ENCODE measurements at places on chromosomes 3 and 15.

GRCh38 chr3:169255511-169255910 lies 408.0 kb downstream of the MECOM start:
- no peak for DNase-seq

- DNase-seq: peak; percentile 32
These were observed 656 bp downstream of the CD47 start for GRCh38 chr3:108090049-108090700.

- DNase-seq: no peak
These were observed 60.7 kb downstream of the CFAP20DC start for GRCh38 chr3:58989163-58989562.

- no peak for DNase-seq
These were observed 53.6 kb downstream of the SUMF1 start for GRCh38 chr3:4413467-4413866.

DNA sequence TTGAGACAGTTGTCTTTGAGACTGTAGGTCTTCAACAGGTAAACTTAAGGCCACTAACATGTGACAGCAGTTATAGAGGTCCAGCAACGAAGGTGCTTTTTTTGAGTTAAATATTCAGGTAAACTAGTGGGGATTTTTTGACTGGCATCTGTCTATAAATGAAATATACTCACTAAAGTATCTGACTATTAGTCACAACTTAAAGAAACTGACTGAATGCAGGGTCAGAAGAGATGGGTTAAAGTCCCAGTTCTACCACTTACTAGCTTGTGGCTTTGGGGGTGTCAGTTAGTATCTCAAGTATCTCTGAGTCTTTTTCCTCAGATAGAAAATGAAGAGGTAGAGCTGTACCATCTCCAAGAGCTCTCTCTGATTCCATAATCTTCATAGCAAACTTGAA lies 18.0 kb downstream of the MIX23 start:
- no peak for DNase-seq

DNA sequence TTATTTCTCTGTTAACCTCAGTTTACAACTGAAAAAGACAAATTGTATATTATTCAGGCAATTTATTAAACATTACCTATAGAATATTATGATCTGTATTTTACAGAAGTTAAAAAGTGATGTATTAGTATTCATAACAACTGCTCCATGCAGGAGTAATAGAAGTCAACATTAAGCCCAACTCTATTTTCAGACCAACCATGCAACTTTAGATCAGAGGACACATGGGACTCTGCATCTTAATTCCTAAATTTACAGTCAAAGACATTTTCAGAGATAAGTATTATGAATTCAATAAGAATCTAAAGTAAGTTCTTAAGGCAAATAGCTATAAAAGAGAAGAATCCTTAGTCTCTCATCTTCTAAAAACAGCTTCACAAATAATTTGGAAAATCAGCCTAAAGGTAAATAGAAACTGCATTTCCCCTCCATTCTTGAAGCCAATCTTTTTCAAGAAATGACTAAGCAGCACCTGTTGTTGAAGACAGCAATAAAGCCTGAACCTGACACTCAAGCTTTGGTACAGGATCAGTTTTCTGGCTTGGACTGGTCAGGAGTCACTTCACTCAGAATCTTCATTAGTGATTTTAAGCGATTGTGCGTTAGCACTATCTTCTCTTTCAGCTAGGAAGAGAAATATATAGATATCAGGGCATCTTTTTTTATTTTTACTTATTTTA lies 23.0 kb downstream of the OIP5 start:
- no peak for DNase-seq

DNA sequence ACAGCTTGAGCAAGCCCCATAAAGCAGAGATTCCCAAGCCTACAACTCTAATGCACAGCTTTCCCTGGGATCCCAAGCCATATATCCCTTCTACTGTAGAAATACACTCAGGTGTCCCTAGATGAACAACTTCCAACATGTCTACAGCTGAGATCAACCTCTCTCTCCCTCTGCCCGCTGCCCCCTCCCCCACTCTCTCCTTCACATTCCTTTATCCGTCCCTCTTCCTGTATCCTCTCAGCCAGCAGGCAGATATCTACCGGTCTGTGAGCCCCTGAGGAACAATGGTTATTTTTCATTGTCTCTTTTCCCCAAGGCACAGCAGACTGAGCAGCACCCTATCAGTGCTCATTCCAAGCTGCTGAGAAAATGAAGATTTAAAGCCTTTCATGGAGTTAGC lies 138.6 kb downstream of the SUCLG2 start:
- DNase-seq: no peak

GRCh38 chr3:89699771-89700170 lies 592.4 kb downstream of the EPHA3 start:
- DNase-seq: no peak

GRCh38 chr3:58230876-58231552 lies 6.6 kb upstream of the ABHD6 start:
- no peak for DNase-seq

GRCh38 chr3:49671291-49672288 lies 2.6 kb upstream of the APEH start:
- DNase-seq: no peak

GRCh38 chr3:154510780-154511179 lies 80.8 kb upstream of the GPR149 start:
- no peak for DNase-seq

DNA sequence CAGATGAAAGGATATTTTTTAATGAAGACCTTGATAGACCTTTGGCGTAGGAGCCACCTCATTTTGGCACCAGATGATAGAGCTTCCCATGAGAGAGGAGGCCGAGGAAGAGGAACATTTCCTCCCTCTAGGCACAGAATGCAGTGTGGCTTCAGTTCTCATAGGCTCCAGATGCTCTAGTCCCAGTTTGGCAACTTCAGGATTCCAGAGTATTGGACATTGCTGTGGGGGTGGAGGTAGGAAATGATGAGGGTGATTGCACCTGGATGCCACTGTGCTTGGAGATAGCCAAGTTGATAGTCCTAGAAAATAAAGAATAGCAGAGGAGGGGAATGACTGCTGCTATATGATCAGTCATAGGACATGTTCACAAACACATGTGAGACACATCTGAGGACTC lies 58.3 kb upstream of the KY start:
- DNase-seq: no peak

- no peak for DNase-seq
These were observed 581.2 kb downstream of the PYDC2 start for GRCh38 chr3:192042116-192042515.

DNA sequence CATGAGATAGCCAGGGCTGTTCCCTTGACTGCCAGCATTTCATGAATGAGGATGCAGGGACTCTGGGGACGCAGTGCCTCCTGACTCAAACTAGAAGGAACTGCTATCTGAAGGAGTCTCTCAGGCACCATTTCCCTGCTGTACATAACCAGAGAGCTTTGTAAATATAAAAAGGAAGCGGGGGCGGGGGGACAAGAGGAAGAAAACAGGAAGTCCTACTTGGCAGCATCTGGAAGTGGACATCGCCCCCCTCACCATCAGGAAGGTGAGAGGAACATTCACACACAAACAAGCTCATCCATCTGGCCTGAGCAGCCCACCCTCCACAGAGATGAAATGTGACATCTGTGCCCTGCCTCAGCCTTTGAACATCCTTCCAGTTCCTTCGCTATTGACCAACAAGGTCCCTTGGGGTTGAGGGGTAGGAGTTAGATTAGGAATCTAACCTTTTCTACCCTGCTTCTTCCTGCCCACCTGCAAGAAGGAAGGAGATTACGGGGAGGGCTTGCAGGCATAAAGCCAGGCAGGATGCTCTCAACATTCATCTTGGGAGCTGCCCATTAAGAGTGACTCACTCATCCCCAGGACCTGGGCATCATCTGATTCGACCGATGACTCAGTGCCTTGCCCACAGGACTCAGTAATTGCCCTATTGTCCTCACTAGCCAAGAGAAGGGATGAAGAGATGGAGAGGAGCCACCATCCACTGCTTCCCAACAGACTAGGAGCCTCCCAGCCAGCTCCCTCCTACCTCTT lies 31.9 kb downstream of the SH3BP5 start:
- DNase-seq: peak; percentile 50

DNA sequence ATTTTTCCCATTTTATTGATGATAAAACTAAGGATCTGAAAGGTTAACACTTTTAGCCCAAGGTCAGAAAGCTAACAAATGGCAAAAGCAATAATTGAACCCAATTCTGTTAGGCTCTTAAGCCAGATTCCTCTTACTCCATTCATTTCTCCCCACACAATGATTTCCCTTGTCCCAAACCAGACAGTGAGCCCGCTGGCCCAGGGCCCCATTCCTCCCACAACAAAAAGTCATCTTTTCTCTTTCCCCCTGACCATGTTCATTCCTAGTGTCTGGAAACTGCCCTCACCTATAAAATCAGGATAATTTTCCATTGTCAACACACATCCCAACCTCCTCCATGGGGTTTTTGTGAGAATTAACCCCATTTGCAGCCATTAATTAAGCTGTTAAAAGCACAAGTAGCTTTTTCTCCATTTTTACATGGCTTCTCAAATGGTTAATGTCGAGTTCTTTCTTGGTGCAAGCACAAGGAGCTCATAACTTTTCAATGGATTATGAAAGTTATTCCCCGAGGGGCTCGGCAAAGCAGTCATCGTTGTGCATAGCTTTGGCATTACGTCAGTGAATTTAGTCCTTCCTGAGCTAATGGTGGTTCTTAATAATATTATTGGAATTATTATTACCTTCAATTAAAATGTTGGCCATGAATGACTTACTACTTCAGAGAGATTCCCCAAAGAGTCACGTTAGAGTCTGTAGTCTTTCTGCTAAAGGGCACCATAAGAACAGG lies 151.0 kb upstream of the WNT5A start:
- no peak for DNase-seq

DNA sequence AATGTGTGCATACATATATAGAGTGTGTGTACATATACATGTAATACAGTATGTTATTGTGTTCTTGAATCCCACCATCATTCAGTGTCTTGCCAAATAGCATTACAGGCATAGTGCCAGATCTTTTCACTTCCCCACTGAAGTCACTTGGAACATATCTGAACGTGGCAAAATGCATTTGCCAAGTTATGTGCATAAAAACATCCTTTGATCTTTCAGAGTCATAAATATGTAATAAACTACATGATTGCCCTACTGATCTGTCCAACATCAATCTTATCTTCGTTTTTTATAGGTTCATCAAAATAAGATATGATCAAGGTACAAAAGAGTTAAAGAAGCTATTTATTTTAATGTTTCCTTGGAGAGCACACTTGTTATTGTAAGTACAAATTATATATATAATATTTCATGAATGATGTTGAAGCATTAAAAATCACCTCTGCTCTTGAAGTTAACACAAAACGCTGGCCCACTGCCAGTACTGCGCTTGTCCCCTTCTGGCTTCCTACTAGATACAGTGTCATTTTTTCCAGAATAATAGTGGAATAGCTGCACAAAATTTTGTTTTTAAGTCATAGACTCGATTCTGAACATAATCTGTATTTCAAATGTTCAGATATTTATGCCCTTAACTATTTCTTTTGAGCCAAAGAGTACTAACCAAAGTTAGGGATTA lies 549.5 kb upstream of the ARRDC4 start:
- DNase-seq: no peak

DNA sequence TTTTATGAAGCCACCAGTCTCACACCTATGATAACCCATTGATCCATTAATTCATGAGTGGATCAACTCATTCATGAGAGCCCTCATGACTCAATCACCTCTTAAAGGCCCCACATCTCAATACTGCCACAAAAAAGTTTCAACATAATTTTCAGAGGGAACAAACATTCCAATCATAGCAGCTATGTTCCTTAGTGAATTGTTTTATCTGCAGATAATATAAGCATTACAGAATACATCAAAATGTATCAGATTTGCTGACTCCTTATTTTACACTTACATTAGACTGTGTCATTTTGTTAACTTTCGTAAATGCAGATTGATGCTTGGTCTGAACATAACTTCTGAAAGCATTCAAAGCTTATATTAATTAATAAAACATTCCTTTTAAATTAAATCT lies 155.3 kb upstream of the MBNL1 start:
- DNase-seq: no peak

DNA sequence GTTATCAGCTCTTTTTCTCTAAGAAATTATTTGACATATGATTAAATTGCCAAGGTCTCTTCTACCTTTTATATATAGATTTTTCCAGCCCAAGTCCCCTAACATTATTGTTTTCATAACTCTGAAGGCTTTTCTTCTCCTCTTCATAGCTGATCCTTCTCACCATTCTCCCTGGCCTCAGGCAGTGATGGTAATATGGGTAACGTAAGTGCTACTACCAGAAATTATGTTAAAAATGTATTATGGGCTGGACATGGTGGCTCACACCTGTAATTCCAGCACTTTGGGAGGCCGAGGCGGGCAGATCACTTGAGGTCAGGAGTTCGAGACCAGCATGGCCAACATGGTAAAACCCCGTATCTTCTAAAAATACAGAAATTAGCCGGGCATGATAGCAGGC lies 29.2 kb downstream of the BMF start:
- no peak for DNase-seq

DNA sequence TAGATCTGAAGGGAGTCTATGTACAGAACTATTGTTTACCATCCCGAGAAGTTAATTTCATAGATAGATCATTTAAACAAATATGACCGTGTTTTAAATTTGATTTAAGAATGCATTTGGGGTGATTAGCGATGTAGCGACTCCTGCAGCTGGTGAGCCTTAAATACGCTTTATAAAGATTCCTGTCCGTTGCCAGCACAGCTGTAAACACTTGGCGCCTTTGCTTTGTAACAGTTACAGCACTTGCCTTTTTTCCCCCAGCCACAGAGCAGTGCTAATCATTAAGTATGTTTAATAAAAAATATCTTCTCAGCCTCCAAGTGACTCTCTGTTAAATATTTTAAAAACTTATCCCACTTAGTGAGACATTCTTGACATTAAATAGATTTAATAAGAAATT lies 333.8 kb downstream of the FEZF2 start:
- DNase-seq: no peak

DNA sequence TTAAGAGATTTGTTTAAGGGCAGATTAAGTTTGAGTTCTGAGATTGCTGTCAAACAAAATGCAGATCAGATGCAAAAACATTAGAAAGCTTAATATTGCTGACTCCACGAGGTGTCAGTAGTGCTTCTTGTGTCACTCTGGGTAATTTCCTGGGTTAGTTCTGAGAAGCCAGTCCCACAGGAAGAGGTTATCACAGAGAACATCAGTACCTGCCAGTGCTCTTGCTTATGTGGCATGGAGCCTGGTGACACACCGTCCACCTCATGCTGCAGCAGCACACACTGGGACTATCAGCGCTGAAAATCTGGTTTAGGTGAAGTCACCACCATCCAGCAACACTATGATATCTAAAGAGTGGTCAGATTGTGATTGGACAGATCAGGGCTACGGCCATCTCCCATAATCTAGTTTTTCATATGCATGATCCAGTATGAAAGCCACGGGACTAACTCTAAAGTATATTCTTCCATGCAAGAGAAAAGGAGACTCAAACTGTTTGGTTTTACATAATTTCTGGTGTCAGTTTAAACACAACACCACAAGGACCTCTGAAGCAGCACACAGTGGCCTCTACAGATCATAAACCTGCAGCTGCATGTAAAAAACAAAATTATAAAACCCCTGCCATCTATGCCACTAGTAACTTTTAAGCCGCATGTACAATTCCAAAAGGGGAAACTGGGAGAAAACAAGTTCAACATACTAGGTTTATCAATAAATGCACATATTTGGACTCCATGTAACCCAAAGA lies 36.1 kb upstream of the MYO5C start:
- no peak for DNase-seq
